Motor neuron (in vitro differentiated cells): ENCODE measurements at places on chromosomes 3 and 15. TPM values are rescaled to one million over a fixed set of nuclear protein-coding genes. Genes with fewer than 3 reads are reported as not detected.

Gene GOLGA8S
- 0.05 TPM in 1 of 2 replicates, not detected in the other for total RNA-seq

Gene ANKRD34C
- 0.23 TPM in 1 of 2 replicates, not detected in the other for total RNA-seq

Gene SLCO2A1
- total RNA-seq, result 0.68 and 2.6 TPM in 2 replicates

Gene MEF2A
- 36.1 and 39.1 TPM in 2 replicates for total RNA-seq

Gene LRRC15
- 0.25 and 0.27 TPM in 2 replicates for total RNA-seq

Gene CPNE9
- total RNA-seq, result 0.14 and 0.16 TPM in 2 replicates

Gene MINAR1
- 7.2 and 8.2 TPM in 2 replicates for total RNA-seq

Gene TGM5
- 0.09 TPM in 1 of 2 replicates, not detected in the other for total RNA-seq

DNA sequence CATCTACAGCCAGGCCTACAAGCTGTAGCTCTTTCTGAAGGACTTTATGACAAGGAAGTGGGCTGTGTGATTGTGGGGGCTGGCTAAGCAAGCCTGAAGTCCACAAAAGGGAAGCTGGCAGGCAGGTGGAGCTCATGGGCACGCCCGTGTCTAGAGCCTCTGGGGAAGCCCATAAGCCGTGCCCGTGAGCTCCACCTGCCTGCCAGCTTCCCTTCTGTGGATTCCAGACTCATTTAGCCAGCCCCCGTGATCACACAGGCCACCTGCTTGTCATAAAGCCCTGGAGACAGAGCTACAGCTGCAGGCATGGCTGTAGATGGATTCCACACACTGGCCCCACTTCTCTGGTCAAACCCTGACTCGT is 15.2 kb downstream of the EFCC1 start:
- ATAC-seq, result peak; percentile 18

DNA sequence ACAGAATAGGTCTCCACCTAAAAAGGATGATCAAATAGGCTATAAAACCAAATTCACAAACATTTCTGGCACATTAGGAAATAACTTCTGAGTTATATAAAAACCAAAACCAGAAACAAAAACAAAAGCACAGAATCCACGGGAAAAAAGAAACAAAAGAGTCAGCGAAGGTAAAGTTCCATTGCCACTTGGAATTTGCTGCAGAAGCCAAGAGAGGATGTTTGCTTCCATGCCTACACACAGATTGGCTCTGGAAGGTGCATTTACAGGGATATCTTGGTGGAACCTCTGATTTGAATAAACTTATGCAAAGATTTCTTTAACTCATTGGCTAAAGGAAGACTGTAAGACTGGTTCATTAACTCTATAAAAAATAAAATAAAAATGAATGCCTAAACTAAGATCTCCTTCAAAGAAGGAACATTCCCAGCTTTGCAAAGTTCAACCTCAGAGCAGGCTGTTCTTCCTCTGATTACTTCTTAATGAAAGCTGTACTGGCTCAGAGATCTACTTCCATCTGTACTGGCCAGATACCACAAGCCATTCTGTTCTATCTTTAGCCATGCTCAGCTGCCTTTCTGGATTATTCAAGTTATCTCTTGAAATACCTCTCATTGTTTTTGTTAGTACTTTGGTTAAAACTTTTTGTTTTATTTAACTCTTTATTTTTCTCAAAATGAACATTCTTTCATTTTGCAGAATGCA is 537.5 kb upstream of the CCDC54 start:
- no peak for ATAC-seq

DNA sequence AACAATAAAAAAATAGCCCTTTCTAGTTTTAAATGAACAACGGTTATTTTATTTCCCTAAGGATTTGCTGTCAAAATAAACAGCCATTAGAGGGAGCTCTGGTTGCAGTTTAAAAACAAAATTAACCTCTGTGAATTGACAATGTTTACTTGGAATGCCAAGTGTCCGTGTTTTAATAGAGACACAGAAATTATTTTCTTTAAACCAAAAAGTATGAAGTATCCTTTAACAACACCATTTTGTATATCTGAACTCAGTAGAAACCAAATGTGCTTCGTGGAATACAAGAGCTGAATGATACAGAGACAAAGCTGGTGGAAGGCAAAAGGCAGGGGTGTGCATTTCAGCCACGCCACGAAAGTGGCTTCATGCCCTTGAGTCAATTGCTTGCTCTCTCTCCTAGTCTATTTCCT is 74.4 kb downstream of the MOBP start:
- no peak for ATAC-seq

- ATAC-seq, result no peak
These were observed 185.8 kb downstream of the KCNH8 start for GRCh38 chr3:19334120-19334519.

DNA sequence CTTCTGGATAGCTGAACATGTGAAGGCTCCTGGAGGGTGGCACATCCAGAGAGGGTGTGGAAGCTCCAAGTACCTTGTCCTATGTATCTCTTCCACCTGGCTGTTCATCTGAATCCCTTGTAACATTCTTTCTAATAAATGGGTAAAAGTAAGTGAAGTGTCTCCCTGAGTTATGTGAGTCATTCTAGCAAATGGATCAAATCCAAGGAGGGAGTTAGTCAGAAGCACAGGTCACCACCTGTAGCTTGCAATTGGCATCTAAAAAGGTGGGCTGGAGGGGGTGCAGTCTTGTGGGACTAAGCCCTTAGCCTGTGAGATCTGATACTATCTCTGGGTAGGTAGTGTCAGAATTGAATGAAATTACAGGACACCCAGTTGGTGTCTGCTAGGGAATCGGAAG is 71.0 kb downstream of the WWTR1 start:
- ATAC-seq, result no peak

GRCh38 chr15:30033763-30034162 is 49.0 kb upstream of the GOLGA8J start:
- ATAC-seq, result no peak

GRCh38 chr3:27345959-27346865 is 23.0 kb downstream of the NEK10 start:
- ATAC-seq, result no peak

- ATAC-seq, result no peak
These were observed 9.1 kb downstream of the ABHD5 start for GRCh38 chr3:43699864-43700263.

DNA sequence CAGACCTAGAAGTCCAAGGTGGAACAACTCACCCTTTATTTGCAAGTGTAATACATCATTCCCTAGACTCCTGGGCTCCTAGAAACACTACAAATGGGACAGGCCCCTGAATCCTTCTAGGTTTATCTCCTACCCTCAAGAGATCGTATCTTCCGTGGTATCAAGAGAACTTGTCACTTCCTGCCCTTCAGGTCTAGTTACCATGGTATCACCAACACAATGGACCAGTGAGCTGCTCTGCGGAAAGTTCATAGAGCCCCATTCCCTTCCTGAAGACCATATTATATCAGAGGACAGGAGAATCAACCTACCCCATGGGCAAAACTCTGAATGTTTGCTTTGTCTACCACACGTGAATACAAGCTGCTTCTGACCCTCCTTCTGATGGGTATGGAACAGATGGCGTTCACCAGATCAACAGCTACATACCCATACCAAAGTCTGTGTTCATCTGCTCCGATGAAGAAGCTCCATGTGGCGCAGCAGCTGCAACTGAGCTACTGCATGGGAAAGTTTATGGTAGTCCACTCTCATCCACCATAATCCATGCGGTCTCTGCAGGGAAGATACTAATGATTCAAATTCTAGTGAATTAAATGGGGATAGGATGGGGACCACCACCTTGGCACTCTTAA is 84.6 kb upstream of the KLF13 start:
- ATAC-seq, result no peak

DNA sequence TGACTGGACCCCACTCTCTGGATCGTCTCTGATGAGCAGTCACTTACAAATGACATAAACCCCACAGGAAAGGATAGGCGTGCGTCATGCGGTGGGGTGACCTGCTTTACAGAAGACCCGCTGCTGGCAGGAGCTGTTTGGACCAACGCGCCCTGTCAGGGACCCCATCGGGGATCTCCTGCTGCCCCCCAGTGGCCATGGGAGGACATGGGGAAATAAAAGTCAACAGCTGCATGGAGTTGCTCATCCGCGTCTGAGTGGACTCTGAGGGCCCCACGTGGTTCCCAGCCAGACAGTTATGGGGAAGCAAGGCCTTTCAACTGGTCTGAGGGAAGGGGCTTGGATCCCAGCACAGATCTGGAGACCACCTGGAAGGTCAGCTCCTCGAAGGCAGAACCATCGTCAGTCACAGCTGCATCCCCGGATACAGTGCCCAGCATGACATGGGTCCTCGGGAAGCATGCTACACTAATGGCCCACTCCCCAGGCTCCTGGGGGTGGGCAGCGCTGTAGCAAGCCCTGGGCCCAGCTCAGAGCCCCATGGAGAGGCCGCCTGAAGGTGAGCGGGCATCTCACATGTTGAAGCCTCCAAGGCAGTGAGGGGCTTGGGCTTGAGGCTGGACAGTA is 32.1 kb downstream of the PTH1R start:
- ATAC-seq, result peak; percentile 95

- no peak for ATAC-seq
These were observed 86.2 kb downstream of the IQSEC1 start for GRCh38 chr3:12986986-12987385.

DNA sequence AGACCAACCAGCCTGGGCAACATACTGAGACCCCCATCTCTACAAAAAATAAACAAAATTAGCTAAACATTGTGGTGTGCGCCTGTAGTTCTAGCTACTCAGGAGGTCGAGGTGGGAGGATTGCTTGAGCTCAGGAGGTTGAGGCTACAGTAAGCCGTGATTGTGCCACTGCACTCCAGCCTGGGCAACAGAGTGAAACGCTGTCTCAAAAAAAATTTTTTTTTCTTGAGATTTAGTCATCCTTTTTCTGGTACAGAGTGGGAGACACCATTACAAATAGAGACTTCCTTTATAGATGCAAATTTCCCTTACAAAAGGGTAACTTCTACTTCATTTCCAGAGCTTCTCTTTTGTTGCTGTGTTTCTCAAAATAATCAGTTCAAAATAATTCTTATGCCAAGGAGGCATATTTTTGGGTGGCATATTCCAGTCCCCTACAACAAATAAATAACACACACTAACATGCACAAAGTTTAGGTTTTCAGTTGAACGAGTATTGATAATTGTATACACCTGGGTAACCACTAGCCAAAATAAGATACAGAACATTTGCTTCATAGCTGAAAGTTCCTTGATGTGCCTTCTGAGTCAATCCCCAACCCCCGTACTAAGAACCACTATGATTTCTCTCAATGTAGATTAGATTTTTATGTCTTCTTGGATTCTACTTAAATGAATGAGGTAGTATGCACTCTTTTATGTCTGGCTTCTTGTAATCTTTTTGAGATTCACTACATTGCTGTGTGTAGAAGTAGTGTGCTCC is 248.9 kb upstream of the PROK2 start:
- ATAC-seq, result no peak

DNA sequence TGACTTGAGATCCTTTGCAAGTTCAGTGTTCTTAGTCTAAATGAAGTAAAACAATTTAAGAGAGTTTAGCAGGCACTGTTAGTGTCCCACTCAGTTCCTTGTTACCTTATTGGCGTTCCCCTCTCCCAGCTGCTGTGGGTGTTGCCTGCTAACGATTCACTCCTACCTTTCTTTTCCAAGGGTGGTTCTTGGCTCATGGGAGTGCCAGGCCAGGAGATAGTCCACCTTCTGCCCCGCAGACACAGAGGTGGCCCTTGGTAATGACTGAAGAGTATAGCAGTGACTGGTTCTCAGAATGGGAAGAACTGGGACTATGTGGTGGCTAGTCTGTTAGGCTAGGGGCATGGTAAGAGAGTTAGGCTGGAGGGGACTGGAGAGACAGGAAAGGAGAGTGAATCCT is 240.4 kb downstream of the EDEM1 start:
- no peak for ATAC-seq

DNA sequence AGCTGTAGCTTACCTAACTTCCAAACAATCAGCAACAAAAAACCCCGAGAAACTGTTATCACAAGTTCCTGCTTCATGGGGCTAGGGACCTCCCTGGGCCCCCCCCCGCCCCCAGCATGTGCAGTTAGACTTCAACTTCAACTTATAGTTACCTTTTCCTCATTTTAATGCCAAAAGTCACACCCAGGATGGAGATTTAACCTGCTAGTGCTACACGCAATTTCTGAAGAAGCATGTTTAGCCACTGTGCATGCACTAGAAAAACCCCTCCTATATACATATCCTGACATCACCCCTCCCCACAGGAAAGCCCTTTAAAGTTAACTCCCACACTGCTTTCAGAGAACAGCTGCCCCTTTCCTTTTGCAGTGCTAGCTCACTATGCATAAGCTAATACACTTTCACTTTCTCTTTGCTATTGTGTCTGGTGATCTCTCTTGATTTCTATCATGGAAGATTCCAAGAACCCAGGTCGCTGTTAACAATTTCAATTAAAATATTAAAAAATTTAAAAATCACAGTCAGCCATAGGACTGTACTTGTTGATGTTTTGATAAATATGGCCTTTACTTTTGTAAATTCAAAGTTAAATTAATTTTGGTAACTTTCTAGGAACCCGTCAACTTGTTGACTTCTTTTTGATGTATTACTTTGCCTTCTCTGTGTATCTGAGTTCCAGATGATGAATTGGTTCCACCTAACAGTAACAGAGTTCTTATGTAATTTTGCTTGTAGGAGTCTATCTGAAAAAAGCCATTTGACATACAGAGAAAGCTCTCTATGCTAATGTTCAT is 75.2 kb upstream of the ACAD9 start:
- ATAC-seq, result peak; percentile 43

DNA sequence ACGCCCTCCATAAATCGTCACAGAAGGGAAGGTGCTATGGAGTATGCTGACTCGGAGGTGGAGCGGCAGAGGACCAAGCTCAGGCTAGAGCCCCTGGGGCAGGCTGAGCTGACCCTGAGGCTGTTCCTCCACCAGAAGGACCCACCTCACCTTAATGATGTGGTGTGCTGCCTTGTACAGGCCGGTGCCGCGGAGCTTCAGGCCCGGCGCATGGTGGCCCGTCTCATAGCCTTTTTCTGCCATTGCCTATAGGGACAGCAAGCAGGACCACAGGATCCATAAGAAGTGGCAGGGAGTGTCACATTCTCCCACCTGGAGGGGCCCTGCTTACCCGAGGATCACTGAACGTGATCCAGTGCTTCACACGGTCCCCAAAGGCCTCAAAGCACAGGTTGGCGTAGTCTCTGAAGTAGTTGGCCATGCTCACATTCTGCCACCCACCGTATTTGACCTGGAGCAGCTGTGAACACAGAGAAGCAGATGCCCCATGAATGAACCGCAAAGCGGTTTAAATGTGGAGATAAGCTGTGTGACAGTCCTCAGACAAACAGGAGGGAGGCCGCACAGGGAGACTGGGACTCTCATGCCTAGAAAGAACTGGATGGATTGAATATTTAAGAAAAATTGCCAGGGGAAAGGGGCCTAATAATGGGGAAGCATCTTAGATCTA is 4.8 kb downstream of the LCTL start:
- no peak for ATAC-seq

GRCh38 chr15:96896766-96897165 is 566.3 kb downstream of the NR2F2 start:
- no peak for ATAC-seq

DNA sequence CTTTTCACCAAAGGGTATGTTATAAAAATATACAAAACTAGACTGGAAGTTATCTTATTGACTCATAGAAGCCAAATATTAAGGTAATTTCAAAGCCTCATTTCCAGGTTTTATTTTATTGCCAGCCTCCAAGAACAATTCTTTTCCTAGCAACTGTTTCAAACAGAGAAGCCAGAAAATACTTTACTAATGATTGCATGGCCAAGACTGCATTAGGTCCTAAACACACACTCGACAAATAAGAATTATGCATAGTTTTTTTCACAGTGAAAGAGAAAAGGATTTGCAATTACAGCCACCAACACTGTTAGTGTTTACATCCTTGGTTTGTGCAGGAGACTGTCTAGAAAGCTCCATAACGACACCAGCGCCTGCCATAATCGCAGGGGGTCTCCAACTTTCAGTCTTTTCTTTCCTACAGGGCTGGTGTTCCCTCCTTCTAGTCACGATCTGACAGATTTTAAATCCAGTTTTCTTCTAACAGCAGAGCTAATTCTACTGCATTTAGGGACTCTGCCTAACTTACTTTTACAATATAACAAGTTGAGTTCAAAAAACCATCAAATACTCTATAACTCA is 58.1 kb downstream of the CLASP2 start:
- ATAC-seq, result peak; percentile 2
